Left lung (tissue), 14 donors: ENCODE measurements at places on chromosomes 12 and 14. TPM values are rescaled to one million over a fixed set of nuclear protein-coding genes. Genes with fewer than 3 reads are reported as not detected.

MSRB3 gene
- 50.5 TPM for total RNA-seq

TEP1 gene
- 50.8 TPM for total RNA-seq

- no peaks in the 10 kb centered on the region for H3K36me3 ChIP-seq
- H3K4me3 ChIP-seq, result no peak overlapping the region
- H3K27ac ChIP-seq, result no peak overlapping the region
- H3K27me3 ChIP-seq, result no peaks in the 10 kb centered on the region
- peak; percentile 37 for DNase-seq
- no peaks in the 10 kb centered on the region for H3K4me1 ChIP-seq
Measured at GRCh38 chr12:118126119-118126757, 9.7 kb upstream of the PEBP1 start.

GRCh38 chr14:61891810-61892209 lies 129.6 kb downstream of the SNAPC1 start:
- DNase-seq, result no peak
- no peaks in the 10 kb centered on the region for H3K27me3 ChIP-seq
- H3K36me3 ChIP-seq, result no peaks in the 10 kb centered on the region
- no peak overlapping the region for H3K4me3 ChIP-seq
- no peaks in the 10 kb centered on the region for H3K4me1 ChIP-seq

DNA sequence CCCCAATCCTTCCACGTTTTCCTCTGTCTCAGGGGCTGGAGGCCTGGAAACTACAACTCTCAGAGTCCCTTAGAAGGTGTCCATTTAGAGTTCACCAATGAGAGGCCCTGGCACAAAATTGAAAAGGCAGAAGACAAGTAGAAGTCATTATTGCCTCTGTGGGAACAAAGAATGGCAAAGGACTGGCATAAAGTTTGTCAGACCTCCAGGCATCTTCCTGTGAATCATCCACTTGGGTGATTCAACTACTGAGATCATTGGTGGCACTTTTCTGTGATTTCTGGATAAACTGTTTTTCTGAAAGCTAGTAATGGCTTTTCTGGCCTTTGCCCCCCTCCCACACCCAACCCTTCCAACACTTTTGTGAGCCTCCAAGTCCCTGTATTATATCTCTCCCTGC lies 42.6 kb upstream of the C12orf42 start:
- H3K27me3 ChIP-seq, result no peaks in the 10 kb centered on the region
- no peak overlapping the region for H3K4me3 ChIP-seq
- no peaks in the 10 kb centered on the region for H3K36me3 ChIP-seq
- H3K4me1 ChIP-seq, result no peaks in the 10 kb centered on the region
- no peak for DNase-seq

DNA sequence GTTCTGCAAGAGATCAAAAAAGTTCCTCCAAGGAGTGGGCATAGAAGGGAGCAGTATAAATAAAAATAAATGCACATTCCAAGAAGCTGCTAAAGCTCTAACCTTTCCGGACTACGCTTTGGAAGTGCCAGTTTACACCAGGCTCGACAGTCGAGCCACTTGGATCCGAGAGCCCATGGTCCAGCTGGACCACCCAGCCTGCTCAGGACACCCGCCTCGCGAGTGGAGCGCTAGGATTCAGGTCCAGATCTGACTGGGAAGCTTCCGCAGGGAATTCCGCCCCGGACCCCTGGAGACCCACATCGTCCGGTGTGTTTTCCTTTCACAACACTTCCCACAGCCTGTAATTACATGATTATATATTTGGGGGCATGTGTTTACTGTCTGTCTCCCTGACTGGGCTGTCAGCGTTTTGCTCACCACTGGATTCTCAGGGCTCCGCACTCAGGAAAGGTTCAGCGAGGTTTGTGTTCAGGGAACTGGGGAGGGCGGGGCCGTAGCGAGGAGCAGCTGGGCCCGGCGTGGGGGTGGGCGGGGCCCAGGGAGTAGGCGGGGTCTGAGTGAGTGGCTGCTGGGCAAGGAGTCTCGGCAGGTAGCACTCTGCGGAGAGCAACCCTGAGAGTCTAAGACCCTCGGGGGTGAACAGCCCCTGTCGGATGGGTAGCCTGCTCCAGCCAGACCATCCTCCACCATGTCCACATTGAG lies 52.3 kb upstream of the TMEM263 start:
- no peak overlapping the region for H3K4me3 ChIP-seq
- H3K4me1 ChIP-seq, result peaks cover 10% of the 10 kb centered on the region
- H3K27me3 ChIP-seq, result peaks cover 7% of the 10 kb centered on the region
- no peak overlapping the region for H3K27ac ChIP-seq
- H3K36me3 ChIP-seq, result no peaks in the 10 kb centered on the region

DNA sequence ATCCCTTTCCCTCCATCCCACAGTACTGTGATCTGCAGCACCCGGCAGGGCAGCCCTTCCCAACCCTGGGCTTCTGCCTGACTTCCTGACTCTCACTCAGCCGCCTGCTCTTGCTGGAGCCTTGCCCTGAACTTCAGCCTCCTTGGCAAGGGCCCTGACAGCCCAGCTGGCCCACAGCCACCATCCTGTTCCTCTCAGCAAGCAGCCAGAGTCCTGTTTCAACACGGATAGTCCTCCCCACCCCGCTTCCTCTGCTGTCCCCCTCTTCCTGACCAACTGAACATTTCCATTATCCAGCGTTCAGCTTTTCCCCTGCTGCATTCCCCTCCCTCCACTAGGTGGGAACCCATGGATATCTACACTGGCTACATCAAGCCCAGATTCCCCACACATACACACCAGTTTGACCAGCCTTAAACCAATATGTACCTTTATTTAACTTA lies 74.0 kb upstream of the MDM1 start:
- H3K4me3 ChIP-seq, result no peak overlapping the region
- peaks cover 33% of the 10 kb centered on the region for H3K4me1 ChIP-seq
- DNase-seq, result peak; percentile 92
- H3K27me3 ChIP-seq, result no peaks in the 10 kb centered on the region

DNA sequence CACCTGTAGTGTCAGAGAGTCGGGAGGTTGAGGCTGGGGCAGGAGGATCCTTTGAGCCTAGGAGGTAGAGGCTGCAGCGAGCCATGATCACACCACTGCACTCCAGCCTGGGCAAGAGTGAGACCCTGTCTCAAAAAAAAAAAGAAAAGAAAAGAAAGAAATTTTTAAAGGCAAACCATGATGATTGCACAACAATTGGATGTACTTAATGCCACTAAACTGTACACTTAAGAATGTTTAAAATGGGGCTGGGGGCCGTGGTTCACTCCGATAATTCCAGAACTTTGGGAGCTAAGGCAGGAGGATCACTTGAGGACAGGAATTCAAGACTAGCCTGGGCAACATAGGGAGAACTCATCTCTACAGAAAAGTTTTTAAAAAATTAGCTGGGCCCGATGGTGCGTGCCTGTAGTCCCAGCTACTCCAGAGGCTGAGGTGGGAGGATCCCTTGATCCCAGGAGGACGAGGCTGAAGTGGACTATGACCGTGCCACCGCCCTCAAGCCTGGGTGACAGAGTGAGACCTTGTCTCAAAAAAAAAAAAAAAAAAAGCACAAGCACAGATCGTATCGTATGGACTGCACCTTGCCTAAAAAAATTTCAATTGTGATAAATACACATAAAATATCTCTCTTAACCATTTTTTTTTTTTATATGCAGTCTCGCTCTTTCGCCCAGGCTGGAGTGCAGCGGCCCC lies 32.7 kb downstream of the JAG2 start:
- DNase-seq, result no peak
- no peak overlapping the region for H3K4me3 ChIP-seq
- no peaks in the 10 kb centered on the region for H3K4me1 ChIP-seq
- no peak overlapping the region for H3K27ac ChIP-seq
- H3K36me3 ChIP-seq, result peaks cover 8% of the 10 kb centered on the region
- no peaks in the 10 kb centered on the region for H3K27me3 ChIP-seq
